Stimulated activated CD4-positive, alpha-beta T cell treated with anti-CD3 and anti-CD28 coated beads, Interleukin-1b, Interleukin-23, amount 100 ng/mL, for 1 hour (primary cell): ENCODE measurements at places on chromosomes 3 and 15.

DNA sequence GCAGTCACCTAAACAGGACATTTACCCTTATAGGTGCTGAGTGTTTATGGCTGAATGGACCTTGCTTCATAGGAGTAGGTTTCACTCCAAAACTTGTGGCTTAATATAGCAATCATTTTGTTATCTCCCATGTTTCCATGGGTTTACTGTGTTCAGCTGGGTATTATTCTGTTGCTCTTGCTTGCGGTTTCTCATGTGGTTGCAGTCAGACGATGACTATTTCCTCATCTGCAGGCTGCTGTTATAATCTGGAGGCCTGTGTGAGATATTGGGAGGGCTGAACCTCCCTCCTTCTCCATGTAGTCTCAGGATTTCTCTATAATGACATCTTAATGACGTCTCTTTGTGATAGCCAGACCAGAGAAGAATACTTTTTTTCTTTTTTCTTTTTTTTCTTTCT lies 98.1 kb downstream of the ZPLD1 start:
- DNase-seq = no peak

DNA sequence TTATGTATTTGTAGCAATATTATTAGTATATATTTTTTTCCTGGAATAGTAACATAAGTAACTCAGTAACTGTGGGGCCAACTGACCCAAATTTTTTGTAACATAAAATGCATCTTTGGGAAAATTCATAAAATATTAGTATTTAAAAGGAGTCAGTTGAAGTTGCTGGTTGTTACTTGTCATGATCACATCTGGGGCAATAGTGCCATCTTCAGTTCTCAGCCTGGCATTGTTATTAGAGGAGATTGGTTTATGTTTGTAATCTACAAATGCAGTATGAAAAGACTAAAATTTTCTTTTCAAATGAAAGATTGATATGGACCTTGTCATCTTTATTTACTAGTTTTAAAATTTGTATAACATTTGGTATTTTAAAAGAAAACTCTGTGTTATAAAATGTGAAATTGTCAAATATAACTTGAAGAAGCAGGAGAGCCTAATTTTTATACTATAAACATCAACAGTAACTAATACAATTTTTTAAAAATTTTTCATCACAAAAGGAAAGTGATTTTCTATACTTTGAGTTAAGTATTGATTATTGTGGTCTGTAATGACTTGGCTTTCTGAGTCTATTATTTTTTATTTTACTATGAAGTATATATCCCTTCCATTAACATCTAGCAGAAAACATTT lies 38.8 kb upstream of the MLF1 start:
- DNase-seq = no peak

- DNase-seq = no peak
These were observed 66.7 kb upstream of the GOLGA8B start for GRCh38 chr15:34650177-34650576.

DNA sequence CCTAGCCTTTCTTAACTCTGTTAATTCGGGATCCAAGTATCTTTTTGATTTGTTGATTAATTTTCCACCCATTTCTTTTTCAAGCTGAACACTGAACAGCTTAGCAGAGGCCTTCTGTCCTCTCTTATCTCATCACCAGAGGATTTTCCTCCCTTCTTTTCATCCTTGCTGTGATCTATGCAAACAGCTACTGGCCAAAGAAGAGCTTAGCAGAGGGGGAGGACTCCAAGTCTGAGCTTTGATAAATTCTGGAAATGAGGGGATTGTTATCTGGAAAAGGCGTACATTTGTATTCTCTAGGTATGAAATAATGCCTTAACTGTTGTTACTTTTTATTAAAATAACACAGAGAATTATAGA lies 13.4 kb downstream of the DZIP3 start:
- no peak for DNase-seq

DNA sequence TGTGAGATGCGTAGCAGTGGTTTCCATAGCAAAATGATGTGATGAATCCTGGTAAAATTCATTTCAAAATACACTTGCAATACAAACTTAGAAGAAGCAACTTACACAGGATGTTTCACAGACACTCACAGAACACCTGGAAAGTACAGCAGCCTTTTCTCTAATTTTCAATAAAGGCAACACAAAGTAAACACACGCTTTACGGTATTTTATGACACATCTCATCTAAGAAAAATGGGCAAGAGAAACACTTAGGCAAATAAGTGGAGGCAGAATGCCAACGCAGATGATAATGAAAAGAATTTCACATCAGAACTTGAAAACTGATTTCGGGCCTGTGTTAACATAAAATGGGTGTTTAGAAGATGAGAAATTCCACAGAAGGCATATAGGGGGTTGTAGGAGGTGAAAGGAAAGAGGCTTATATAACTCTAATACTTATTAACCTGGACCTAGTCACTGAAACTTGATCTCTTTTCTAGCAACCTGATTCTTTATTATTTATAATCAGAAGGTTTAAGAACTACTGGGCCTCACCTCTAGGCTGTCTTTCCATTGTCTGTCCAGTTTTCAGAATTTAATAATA lies 25.6 kb upstream of the MAP3K13 start:
- DNase-seq = no peak

- DNase-seq = no peak
These were observed 170.3 kb upstream of the CCDC54 start for GRCh38 chr3:107206945-107207344.

DNA sequence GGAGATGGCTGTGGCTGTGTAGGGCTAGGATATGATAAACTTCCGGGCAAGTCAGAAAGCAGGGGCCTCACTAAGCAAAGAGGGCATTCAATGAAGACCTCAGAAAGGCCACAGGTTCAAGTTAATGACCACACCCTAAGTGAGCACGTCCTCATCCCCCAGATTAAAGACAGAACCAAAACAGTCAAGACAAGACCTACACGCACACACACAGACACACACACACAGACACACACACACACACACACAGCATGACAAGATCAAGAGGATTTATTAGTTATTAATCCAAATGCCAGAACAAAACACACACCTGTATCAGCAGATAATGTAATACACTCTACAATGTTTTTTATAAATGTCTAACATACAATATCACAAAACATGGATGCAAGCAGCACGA lies 546.2 kb downstream of the FGF12 start:
- no peak for DNase-seq

- DNase-seq = no peak
These were observed 1.1 kb upstream of the PIK3CA start for GRCh38 chr3:179146911-179147513.

- DNase-seq = no peak
These were observed 122.1 kb downstream of the AQP9 start for GRCh38 chr15:58260205-58260724.

GRCh38 chr3:106827515-106828213 lies 549.6 kb upstream of the CCDC54 start:
- no peak for DNase-seq

DNA sequence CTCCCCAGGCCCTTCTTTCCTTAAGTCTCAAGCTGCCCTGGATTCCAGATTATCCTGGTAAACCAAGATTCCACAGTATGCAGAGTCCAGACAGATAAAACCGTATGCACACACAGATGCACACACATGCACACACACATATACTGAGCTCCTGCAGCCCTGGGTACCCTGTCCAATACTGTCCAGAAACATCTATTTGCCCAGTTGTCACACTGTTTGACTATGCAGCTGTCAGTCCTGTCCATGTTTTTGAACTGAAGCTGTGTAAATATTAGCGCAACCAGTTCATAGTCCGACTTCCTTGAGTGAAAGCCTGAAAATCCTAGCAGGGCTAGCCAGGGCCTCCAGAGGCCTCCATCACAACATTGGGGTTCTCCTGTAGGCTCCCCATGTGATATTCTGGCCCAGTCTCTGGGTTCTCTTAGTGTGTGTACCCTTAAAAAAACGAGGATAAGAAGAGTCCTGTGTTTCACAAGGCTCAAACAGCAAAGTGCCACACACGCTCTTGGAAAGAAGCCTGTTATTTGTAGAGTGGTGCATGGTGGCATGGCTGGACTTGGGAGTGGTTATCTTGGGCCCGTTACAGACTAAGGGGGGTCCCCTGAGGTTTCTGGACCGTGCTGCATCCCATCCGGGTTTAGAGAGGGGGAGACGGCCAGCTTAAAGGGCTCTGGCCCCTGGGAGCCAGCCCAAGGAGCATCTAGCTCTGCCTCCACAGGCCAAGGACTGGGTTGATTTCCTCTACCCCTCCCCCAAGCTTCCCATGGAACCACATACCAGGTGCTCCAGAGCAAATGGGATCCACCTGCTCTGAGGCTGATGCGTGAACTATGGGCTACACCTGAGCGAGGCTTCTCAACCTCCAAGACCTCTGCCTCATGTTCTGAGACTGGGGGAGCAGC lies 108.3 kb downstream of the IQSEC1 start:
- DNase-seq = no peak

GRCh38 chr3:143298380-143298779 lies 178.8 kb downstream of the CHST2 start:
- no peak for DNase-seq

- DNase-seq = no peak
These were observed at the start of gene WDR49 for GRCh38 chr3:167653760-167654159. WDR49 (minus strand) TSS chr3:167653942; CDS start chr3:167653425, 517 bp downstream.

DNA sequence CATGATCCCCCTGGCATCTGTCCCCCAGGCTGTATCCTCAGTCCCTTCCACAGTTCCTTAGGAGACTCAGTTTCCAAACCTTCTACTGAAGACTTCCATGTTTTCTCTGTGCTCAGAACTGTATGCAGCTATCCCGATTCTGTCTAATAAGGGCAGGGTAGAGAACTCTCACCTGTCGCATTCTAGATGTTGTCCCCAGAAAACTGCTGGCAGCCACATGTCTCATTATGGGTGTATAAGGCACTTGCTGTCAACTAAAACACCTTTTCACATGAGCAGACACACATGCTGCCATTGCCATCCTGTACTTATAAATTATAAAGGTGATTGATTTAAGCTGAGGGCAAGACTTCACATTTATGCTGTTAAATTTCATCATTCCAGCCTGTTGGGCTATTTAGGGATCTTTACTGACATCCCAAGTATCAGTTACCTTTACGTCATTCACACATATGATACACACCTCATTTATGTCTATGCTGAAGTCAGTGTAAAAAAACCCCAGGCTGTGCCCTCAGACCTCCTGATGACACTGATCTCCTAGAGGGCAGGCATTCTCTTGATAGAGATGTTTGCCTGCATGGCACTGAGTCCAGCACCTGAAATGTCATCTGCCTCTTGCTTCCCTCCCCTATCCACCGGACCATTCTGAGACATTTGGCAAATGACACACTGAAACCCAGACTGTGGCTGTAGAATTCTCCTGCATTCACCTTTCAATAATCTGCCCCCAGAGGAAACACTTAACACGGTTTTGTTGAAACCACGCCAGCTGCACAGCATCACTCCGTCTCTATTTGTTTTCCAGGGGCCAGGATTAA lies 35.8 kb downstream of the BTD start:
- DNase-seq = no peak

DNA sequence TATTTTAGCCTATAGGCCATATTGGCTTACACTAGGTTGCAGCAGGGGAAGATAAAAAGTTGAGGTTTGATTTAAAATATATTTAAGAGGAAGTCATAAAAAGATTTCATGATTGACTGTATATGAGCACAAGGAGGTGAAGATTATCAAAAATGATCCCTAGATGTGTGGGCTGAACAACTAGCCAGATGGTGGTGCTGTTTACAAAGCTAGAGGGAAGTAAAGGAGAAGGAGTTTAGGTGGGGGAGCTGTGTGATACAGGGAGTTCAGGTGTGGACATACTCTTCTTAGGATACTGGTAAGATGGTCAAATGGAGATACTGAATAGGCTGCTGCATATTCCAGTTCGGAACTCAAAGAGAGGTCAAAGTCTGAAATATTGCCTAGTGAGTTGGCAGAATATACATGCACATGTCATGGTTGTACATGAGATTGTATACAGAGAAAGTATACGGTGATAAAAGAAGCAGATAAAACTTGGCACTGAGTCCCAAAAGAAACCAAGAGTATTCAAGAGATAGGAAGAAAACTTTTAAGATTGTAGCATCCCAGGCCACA lies 727.8 kb downstream of the NLGN1 start:
- no peak for DNase-seq

DNA sequence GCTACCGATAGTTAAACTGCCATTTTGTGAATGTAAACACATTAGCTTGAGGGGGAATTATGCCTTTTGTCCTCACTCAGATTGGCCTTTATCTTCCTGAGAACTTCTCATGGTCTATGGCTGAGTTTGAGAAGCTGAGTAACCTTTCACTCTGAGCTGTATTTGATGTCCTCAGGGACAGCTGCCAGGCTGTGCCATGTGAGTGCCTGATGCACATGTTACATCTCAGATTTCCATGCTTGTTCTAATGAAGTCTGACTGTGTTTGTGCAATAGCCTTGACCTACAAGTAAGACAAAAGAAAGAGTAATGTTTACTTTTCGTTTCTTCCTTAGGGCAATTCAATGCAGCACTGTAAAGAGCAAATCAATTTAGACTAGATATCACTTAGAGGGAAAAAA lies 44.1 kb upstream of the ARL6 start:
- DNase-seq = no peak

DNA sequence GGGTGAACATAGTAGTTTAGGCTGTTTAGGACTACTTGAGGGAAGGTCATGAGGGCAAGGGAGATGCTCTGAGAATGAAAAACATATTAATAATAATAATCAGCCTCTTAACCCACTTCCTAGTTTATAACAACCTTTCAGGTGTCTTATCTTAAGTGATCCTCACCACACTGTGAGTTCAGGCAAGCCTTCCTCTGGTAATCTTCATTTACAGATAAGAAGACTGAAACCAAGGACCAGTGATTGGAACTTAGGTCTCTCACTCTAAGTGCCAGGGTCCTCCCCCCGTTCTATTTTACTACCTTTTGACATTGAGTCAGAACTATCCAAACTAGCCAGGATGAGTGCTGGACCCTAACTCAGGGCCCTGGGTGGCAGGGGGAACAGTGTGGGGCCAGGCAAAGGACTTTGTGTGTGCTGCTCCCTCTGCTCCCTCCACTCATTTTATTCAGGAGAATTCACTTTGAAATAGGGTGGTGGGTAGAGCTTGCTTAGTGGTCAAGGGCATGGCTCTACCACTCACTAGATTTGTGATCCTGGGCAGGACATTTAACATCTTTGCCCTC lies 5.7 kb downstream of the NUTM1 start:
- no peak for DNase-seq

GRCh38 chr3:32481791-32482631 lies 20.6 kb downstream of the CMTM6 start:
- no peak for DNase-seq

DNA sequence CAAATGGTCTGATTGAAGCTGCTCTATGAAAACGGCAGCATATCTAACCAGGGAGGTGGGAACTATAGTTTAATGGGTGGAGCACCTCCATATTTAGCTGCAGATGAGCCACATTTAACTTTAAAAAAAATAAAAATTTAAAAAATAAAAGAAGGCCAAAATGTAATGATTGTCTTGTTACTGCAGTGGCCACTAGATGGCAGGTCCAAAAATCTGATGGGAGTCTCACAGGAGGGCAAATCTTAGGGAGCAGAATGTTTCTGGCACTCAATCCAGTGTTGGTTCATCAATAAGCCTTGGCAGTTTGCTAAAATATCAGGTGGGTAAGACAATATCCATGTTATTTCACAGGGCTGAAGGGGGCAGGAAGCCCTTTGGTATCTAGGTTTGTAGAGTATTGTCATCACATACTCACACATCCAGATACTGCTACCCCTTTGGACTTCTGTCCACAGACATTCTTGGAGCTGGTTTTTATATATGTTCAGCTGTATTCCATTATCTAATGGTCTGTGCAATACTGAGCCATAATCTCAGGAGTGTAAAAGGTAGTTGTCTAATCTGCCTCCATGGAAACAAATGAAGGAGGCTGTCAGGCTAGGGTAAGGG lies 233.3 kb downstream of the TIGIT start:
- DNase-seq = no peak
